ENCODE measurements at places on chromosomes 7 and 10.

DNA sequence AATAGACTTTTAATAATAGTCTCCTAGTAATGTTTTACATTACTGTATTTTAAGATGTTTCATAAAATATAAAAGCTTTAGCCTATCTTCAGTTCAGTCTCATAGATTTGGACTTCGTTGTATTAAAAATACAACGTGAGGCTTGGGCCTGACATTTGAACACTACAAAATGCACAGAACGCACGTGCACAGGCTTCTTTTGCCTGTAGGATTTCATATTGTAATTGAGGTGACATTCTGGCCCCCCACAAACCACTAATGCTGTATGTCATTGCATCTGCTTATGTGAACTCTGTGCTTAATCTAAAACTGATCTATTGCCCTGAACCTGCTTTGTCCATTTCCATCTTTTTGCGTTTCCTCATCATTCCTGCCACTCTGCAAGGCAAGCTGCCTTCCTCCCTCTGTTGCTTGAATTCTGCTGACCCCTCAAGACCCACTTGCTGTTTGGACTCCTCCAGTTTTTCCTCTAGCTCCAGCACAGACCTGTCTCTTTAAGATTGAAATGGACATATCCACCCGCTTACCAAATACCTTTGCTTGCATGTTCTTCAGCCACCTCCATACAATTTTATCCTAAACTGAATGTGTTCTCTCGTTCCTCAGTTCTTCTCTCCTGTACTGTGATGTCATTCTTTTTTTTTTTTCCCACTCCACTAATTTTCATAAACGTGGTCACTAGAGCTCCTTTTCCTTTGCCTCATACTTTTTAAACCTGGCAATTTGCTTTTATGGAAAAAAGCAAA is 12.4 kb downstream of the PRKAR2B start:
- no peak for DNase-seq

DNA sequence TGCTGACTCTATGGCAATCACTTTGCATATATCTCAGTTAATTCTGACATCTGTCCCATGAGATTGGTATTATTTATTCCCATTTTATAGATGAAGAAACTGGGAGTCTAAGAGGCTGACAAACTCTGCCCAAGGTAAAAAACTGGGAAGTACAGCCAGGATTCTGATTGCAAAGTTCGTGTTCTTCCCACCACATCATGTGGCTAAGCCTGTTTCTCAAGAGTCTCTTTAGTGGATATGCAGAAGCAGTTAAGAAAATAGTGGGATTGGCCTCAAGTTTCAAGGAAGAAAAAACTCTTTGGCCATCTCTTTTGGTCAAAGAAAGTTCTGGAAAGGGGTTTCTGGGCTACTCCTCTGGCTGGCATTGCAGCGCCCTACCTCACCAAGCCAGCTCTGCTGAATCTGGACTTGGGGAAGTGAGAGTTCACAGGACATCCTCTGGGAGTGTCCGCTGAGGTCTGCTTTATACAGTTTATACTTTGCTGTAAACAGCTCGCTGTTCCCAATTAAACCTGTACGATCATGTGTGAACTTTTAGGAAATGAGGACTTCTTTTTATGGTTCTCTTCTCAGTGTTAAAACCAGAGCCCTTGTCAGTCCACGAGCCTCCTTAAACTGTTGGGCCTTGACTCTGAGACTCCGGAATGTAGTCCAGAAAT is 12.2 kb upstream of the BMPR1A start:
- no peak for DNase-seq

DNA sequence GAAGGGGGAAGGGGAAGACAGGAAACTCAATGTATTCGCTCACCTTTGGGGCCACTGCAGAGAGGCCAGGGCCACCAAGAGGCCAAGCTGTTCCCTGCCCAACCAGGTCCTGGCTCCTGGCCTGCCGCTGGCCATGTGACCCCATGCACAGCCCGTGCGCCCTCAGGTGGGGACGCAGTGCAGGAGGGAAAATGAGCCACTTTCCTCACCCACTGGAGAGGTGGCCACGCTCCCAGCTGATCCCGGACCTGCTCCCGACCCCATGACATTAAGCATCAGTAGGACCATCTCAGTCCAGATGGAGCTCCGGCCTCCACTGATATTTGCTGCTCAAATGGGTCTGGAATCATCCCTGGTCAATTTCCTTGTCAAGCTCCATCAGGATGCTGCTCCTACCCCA is 40.2 kb downstream of the HSPA12A start:
- no peak for DNase-seq

DNA sequence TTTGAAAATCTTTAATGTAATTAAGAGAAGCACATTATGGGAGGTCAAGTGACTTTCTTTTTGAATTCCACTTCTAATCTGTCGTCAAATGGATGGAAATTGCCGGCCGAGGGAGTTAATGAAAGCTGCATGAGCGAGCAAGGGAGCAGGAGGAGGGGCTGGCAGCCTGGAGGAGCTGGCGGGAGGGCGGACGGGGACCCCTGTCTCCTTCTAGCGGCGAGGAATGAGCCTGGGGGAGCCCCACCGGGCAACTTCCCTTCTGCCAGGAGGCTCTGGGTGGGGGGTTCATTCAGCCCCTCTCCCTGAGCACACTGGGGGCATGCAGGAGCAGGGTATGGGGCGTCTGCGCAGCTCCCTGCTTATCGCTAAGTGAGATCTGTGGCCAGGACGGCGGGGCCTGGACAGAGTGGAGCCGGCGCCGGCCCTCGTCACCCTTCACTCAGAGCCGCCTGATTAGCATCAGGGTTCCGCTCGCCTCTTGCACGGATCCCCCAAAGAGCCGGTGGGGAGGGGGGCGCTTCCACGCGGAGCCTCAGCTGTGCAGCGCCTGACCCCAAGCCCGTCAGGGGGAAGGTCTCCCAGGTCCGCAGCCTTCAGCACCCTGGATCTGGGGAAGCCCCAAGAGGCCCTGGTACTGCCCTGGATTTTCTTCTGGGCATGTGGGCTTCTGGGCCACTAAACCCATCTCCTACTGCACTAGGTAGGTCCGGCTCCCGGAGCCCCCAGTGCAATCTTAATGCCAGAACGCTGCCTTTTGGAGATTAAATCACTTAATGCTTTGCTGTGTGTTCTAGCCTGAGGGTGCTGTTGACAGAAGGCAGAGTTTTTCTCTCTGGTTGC is 680.8 kb downstream of the LRMDA start:
- DNase-seq, result no peak

DNA sequence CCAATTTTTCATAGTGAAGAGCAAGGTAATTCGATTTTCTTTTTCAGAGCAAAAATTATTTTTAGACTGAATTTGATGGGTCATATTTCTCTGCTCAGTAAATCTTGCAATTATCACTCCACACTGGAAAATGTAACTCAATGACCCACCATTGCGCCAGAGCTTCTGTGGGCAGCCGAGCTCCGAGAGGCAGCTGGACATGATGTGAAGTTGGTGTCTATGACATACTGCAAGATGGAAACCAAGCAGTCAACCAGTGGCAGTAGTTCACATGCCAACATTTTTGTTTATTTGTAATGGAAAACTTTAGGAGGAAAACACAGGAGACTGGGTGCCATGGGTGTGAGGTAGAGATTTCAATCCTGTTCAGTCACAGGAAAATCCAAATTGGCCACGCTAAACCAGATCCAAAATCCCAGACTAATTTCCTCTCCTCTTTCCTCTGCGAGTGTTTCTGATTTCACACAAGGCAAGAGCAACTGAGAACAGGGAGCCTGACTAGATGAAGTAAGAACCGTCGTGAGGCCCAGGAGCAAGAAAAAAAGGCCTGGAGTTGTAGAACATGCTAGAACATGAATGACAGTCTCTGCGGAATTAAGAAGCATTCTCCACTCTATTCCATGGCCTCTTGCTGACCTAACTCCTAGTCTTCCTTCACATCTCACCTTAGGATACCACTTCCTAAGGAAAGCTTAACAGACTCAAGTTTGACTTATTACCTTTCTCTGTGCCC is 39.3 kb downstream of the CALD1 start:
- DNase-seq, result no peak

Data from fibroblast of skin of right biceps (primary cell).